Activated CD4-positive, alpha-beta memory T cell treated with anti-CD3 and anti-CD28 coated beads for 36 hours (primary cell): ENCODE measurements at places on chromosomes 11 and 22. TPM values are rescaled to one million over a fixed set of nuclear protein-coding genes. Genes with fewer than 3 reads are reported as not detected.

DNA sequence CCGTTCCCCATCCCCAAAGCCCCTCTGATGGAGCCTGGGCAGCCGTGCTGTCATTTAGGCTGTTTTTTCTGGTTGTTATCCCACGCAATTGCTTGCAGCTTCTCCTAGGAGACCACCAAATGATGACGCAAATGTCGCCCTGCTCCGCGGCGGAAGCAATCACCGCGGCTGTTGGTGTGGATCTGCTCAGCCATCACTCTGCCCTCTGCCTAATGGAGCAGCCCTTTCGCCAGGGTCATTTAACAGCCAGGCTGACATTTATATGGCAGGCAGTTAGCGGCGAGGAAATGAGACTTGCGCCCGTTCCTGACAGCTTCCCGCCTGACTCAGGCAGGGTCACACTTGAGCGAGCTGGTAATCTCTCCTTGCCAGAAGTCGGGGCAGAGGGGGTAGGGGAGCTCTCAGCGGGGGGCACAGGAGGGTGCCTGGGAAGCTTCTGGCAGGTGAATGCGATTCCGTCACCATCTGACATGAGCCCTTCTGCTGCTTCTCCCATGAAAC, 97.9 kb upstream of the RTL6 start:
- H3K4me3 ChIP-seq, result no peak overlapping the region
- peaks cover 21% of the 10 kb centered on the region for H3K27me3 ChIP-seq
- peaks cover 2% of the 10 kb centered on the region for H3K4me1 ChIP-seq
- no peaks in the 10 kb centered on the region for H3K36me3 ChIP-seq
- DNase-seq, result no peak

- H3K4me1 ChIP-seq, result peaks cover 30% of the 10 kb centered on the region
- H3K36me3 ChIP-seq, result peaks cover under 1% of the 10 kb centered on the region
- DNase-seq, result no peak
- H3K27ac ChIP-seq, result no peak overlapping the region
These were observed 63.7 kb downstream of the HIPK3 start for GRCh38 chr11:33320814-33321330.

DNA sequence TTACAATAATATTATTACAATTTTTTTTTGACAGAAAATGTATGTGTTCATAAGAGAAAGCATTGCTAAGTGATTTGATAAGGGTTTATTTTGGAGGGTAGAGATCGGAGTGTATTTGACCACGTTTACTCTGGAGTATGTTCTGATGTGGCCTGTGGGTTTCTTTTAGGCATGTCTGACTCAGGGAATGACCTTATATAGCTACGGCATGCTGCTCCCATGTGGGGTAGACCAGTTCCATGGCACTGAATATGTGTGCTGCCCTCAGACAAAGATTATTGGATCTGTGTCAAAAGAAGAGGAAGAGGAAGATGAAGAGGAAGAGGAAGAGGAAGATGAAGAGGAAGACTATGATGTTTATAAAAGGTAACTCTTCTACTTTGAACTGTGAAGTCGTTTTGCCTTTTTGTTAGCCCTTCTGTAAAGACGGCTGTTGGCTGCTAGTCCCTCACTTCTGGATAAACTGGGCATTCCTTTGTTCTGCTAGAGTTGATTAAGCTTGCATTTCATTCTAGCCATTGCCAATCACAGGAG, 38.1 kb upstream of the ST14 start:
- H3K4me3 ChIP-seq, result no peak overlapping the region
- peaks cover 1% of the 10 kb centered on the region for H3K27me3 ChIP-seq
- H3K27ac ChIP-seq, result no peak overlapping the region
- H3K4me1 ChIP-seq, result peaks cover 41% of the 10 kb centered on the region

DNA sequence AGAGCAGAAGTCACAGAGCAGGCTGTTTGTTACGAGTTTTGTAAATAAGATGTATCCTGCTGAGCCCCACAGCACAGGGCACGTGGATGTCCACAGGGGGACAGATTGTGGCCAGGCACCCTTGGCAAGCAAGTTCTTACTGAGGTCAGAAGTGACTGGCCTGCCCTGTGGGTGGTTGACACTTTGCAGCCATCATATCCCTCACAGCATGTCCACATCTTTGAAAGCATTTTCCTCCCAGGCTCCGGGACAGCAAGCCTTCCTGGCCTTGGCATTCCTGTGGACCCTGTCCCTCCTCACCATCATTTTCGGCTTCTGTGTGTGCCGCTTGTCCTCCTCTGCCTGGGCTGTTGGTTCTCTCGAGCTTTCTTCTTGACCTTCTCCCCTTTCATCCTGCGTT, 189.5 kb downstream of the TBC1D22A start:
- H3K4me1 ChIP-seq, result peaks cover 5% of the 10 kb centered on the region
- no peaks in the 10 kb centered on the region for H3K27me3 ChIP-seq
- H3K27ac ChIP-seq, result no peak overlapping the region
- H3K36me3 ChIP-seq, result peaks cover 5% of the 10 kb centered on the region
- H3K4me3 ChIP-seq, result no peak overlapping the region
- no peak for DNase-seq

Gene MIAT
- 58.7 TPM for total RNA-seq

GRCh38 chr11:69301455-69302401, 7.8 kb downstream of the MYEOV start:
- H3K27ac ChIP-seq, result no peak overlapping the region
- H3K4me3 ChIP-seq, result no peak overlapping the region
- H3K27me3 ChIP-seq, result no peaks in the 10 kb centered on the region
- peaks cover 29% of the 10 kb centered on the region for H3K4me1 ChIP-seq
- no peaks in the 10 kb centered on the region for H3K36me3 ChIP-seq

Gene CNGA4
- not detected for total RNA-seq
